DND-41 (cell line): ENCODE measurements at places on chromosomes 2 and 18.

GRCh38 chr2:65554765-65555591 is 122.6 kb upstream of the SPRED2 start:
- H3K4me3 ChIP-seq, result no peak overlapping the region
- peaks cover 6% of the 10 kb centered on the region for H3K4me1 ChIP-seq
- DNase-seq, result peak; percentile 50

GRCh38 chr2:127646487-127647241 is 711 bp downstream of the GPR17 start:
- peak overlapping the region; percentile 71 for H3K27ac ChIP-seq
- H3K36me3 ChIP-seq, result no peaks in the 10 kb centered on the region; the same call in 1 of the 2 replicates
- no peak for DNase-seq
- H3K27me3 ChIP-seq, result no peaks in the 10 kb centered on the region
- H3K4me3 ChIP-seq, result no peak overlapping the region
- peaks cover 74% of the 10 kb centered on the region for H3K4me1 ChIP-seq

GRCh38 chr2:146874260-146874658 is 970.6 kb upstream of the ACVR2A start:
- H3K27ac ChIP-seq, result no peak overlapping the region
- no peak overlapping the region for H3K4me3 ChIP-seq
- no peaks in the 10 kb centered on the region for H3K36me3 ChIP-seq
- no peaks in the 10 kb centered on the region for H3K4me1 ChIP-seq
- H3K27me3 ChIP-seq, result no peaks in the 10 kb centered on the region

GRCh38 chr2:170969030-170969429 is 40.0 kb downstream of the GORASP2 start:
- no peak overlapping the region for H3K27ac ChIP-seq
- H3K36me3 ChIP-seq, result peaks cover 42% of the 10 kb centered on the region
- DNase-seq, result no peak
- H3K27me3 ChIP-seq, result no peaks in the 10 kb centered on the region
- peaks cover 12% of the 10 kb centered on the region for H3K4me1 ChIP-seq

DNA sequence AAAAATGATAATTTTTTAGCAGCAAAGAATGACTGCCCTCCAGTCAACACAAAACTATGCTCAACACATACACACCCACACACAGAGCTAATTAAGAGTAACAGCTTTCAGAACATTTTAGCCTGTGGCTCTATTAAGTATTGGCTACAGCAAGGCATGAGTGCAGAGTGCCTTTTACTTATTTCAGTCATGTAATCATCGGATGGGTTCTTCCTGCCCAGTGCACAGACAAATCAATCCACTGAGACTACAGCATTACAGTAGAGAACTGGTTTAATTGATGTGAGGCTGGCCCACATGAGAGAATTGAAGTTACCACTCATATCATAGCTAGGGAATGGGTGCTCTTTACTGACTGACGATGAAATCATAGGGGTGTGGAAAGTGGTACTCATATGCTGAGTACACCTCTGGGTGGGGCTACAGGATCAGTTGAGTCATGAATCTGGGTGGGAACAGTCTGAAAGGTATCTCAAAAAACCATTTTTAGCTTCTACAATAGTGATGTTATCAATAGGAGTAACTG is 241.0 kb downstream of the FSIP2 start:
- H3K27me3 ChIP-seq, result no peaks in the 10 kb centered on the region
- no peak overlapping the region for H3K4me3 ChIP-seq
- no peak overlapping the region for H3K27ac ChIP-seq
- no peak for DNase-seq

DNA sequence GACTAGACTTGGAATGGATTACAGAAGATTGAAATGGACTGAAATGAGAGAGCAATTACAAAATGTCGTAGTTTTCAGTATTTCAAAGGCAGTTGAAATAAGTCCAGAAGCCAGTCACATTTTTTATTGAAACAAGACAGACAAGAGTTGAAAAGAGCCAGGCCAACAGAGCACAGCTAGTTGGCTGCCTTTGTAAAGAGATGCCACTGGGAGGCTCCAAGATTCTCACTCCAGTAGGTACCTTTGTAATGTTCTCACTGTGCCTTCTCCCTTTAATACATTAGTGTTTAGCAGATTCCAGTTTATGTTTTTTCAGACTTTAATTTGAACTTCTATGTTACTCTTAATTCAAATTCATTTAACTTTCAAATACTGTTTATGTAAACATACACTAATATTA is 234.8 kb downstream of the DSEL start:
- DNase-seq, result no peak
- H3K36me3 ChIP-seq, result no peaks in the 10 kb centered on the region
- no peak overlapping the region for H3K4me3 ChIP-seq
- no peaks in the 10 kb centered on the region for H3K27me3 ChIP-seq

- peaks cover 95% of the 10 kb centered on the region for H3K36me3 ChIP-seq
- H3K4me3 ChIP-seq, result no peak overlapping the region
- H3K27ac ChIP-seq, result no peak overlapping the region
- no peaks in the 10 kb centered on the region for H3K4me1 ChIP-seq
- H3K27me3 ChIP-seq, result no peaks in the 10 kb centered on the region
- peak; percentile 30 for DNase-seq
Observed at GRCh38 chr2:20291106-20291564, 59.5 kb downstream of the PUM2 start.

DNA sequence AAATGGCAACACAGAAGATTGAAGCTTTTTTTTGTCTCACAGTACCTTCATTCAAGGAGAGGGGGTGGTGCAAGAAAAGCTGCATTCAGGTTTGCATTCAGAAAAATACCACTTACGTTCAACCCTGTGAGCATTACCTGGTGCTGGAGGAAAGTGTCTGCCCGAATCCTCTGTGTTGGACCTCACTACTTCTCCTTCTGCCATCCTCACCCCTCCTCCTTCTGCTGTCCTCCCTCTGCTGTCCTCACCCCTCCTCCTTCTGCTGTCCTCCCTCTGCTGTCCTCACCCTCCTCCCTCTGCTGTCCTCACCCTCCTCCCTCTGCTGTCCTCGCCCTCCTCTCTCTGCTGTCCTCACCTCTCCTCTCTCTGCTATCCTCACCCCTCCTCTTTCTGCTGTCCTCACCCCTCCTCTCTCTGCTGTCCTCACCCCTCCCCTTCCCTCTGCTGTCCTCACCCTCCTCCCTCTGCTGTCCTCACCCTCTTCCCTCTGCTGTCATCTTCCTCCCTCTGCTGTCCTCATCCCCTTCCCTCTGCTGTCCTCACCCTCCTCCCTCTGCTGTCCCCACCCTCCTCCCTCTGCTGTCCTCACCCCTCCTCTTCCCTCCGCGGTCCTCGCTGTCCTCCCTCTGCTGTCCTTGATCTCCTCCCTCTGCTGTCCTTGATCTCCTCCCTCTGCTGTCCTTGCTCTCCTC is 11.3 kb downstream of the GAD1 start:
- no peak for DNase-seq
- H3K4me1 ChIP-seq, result no peaks in the 10 kb centered on the region
- H3K27ac ChIP-seq, result no peak overlapping the region
- no peak overlapping the region for H3K4me3 ChIP-seq
- no peaks in the 10 kb centered on the region for H3K36me3 ChIP-seq

- H3K4me1 ChIP-seq, result no peaks in the 10 kb centered on the region
- H3K4me3 ChIP-seq, result no peak overlapping the region
- no peak overlapping the region for H3K27ac ChIP-seq
- H3K27me3 ChIP-seq, result no peaks in the 10 kb centered on the region
- peaks cover 33% of the 10 kb centered on the region for H3K36me3 ChIP-seq
- no peak for DNase-seq
Observed at GRCh38 chr2:148258124-148258523, 237.2 kb downstream of the MBD5 start.

- no peak overlapping the region for H3K4me3 ChIP-seq
- no peaks in the 10 kb centered on the region for H3K36me3 ChIP-seq
- no peaks in the 10 kb centered on the region for H3K27me3 ChIP-seq
- H3K27ac ChIP-seq, result no peak overlapping the region
- H3K4me1 ChIP-seq, result no peaks in the 10 kb centered on the region
Observed at GRCh38 chr2:117519721-117520120, 294.8 kb upstream of the DDX18 start.
